AG08396 (cell line): ENCODE measurements at places on chromosomes 1 and 21.
A peak's percentile ranks its signal among the peaks of the same experiment; 100 is the strongest.

- no peak for DNase-seq
Measured at GRCh38 chr1:246383791-246384190, 123.3 kb downstream of the SMYD3 start.

DNA sequence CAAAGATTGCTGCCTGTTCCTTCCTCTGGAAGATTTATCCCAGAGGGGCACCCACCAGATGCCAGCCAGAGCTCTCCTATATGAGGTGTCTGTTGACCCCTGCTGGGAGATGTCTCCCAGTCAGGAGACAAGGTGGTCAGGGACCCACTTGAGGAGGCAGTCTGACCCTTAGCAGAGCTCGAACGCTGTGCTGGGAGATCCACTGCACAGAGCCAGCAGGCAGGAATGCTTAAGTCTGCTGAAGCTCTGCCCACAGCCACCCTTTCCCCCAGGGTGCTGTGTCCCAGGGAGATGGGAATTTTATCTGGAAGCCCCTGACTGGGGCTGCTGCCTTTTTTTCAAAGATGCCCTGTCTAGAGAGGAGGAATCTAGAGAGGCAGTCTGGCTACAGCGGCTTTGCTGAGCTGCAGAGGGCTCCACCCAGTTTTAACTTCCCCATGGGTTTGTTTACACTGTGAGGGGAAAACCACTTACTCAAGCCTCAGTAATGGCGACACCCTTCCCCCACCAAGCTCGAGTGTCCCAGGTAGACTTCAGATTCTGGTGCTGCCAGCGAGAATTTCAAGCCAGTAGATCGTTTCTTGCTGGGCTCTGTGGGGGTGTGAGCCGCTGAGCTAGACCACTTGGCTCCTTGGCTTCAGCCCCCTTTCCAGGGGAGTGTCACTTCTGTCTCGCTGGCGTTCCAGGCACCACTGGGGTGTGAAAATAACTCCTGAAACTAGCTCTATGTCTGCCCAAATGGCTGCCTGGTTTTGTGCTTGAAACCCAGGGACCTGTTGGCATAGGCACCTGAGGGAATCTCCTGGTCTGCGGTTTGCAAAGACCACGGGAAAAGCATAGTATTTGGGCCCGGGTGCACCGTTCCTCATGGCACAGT lies 51.1 kb upstream of the PDC start:
- no peak for DNase-seq

DNA sequence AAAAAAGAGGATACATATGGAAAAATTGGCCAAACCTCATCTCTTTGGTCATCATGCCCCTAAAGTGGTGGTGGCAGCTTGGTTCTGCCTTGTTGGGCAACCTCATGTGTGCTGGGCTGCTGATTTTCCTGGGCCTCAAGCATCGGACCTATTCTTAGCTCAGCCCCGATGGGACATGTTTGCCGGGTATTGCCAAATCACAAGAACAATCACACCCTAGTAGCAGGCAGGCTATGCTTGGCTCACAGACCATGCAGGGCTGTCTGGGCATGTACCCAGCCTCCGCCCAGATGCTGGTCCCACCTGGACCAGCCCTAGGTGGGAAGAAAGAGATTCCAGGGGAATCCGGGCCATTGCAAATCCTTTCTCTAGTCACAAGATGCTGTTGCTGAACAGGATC lies 189.4 kb upstream of the FGGY start:
- no peak for DNase-seq

DNA sequence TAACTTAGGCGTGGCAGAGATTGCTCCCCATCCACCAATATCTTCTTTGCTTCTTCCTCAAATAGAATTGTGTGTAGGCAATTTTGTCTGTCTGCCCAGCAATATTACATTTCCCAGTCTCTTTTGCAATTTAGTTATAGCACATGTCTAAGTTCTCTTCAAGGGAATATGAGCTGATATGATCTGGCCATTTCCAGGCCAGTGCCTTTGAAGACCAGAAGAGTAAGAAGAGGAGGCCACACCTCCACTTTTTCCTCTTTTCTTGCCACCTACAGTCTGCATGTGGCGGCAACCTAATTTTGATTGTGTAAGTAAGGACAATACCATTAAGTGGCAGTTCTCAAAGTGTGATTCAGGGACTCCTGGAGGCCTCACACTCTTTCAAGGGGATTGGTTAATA lies 6.3 kb upstream of the RSBN1 start:
- no peak for DNase-seq

DNA sequence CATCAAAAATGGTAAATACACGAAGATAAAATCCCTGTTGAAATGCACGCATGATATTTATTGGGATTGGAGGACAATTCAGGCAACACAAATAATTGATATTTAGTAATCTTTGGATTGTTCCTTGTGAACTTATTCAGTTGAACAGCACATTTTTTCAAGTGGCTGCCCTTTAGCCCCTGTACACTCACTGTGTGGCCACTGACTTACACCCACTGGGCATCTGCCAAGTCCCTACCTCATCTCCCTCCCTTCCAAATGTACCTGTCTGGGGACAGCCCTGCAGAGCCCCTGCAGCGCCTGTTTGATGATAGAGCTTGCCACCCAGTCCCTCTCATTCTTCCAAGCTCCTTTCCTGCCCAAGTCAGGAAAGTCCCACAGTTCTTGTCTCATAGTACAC lies 154.3 kb downstream of the GLUL start:
- no peak for DNase-seq

DNA sequence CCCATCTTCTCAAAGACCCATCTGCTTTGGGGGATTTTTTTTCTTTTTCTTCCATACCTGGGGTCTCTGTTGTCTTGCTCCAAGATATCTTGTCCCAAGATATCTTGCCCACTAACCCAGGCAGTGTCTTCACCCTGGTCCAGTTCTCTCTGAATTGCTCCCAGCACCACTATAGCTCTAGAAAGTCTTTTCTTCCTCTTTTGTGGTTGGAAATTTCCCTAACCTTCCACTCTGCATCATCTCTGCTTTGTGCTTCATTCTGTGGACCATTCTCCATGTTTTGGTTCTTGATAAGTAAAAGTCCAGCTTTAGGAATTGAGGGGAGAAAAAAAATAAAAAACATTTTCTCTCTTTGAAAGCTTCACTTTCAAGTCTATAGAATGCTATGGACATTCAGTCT lies 20.9 kb downstream of the STYXL2 start:
- no peak for DNase-seq

DNA sequence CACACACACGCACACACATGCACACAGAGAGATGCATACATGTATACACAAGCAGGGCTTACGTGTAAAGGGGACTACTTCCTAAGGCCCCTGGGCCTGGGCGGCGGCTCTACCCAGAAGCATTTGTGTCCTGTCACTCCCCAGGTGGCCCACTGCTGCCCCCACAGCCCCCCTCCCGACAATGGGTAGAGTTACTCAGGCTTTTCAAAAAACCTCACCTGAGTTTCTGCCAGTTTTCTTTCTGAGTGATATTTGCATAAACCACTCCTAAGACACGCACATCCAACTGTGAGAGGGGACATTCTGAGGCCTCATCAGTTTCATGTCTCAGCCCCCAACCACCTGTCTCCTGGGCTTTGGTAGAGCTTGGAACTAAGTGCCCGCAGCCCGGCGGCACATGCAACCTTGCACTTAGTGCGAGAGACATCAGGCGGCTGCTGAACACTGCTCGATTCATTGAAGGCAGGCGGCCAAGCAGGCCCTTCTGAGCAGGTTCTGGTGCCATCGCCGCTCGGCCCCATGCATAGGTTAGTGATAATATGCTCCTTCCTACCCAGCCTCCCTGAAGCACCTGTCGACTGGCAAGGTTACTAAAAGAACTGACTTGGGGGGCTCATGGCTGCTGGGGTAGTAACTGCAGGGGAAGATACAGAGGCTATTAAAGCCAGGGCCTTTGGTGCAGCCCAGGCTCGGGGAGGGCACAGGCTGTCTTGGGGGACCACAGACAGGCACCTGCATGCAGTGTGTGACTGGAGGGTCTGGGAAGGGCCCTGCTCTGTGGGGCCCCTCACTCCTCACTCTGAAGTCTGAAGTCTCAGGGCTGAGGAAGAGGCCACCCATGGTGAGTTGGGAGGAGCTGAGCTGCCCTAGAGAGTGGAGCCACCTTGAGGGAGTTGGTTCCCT lies 364.2 kb upstream of the VAMP3 start:
- no peak for DNase-seq

- no peak for DNase-seq
Measured at GRCh38 chr1:64472040-64472376, 2.1 kb downstream of the CACHD1 start.

GRCh38 chr1:9126511-9126910 lies 2.4 kb downstream of the GPR157 start:
- DNase-seq = no peak

- DNase-seq = no peak
Measured at GRCh38 chr1:69707103-69707502, 139.4 kb downstream of the LRRC7 start.

GRCh38 chr1:187627516-187627915 lies 798.8 kb downstream of the PLA2G4A start:
- no peak for DNase-seq

DNA sequence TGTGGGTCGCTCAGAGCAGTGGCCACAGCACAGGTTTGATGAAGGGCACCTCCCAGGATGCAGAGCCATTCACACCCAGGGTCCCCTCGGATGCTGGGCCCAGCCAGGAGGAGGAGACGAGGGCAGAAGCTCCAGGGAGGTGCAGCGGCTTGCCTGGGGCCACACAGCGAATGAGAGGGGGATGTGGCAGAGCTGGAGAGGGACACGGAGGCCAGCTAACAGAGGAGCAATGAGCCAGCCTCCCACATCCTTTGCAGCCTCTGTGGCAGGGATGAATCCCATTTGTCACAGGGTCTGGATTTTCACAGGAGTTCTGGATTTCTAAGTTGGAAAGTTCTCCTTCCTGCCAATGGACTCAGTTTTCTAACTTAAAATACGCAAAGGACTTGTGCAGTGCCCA lies 35.9 kb downstream of the CHD5 start:
- no peak for DNase-seq

GRCh38 chr21:32472890-32473765 lies 60.6 kb downstream of the EVA1C start:
- no peak for DNase-seq

- no peak for DNase-seq
Measured at GRCh38 chr1:160467576-160467975, 55.5 kb downstream of the SLAMF6 start.

DNA sequence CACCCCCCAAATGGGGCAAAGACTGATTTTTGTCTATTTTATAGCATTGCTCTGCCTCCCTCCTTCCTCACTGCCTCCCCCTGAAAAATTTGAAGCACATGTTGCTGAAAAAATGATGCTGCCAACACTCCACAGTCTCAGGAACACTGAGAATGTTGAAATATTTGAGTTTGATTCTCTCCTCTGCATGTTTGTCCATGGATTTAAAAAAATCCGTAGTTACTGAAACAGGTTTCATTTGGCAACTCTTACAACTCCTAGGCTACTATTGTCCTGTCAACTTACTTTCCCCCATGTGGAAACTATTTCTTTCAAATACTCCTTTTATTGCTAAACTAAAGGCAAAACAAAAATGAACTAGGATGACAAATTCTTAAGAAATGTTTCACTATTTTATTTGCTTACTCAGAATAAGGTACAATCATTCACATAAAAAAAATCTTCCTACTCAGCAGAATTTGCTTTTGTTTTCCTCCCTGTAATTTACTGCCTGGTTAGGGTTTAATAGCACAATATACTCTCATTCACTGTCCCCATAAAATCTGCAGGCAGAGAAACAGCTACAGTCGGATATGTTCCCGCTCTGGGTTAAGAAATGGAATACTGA lies 50.2 kb downstream of the C21orf91 start:
- no peak for DNase-seq

DNA sequence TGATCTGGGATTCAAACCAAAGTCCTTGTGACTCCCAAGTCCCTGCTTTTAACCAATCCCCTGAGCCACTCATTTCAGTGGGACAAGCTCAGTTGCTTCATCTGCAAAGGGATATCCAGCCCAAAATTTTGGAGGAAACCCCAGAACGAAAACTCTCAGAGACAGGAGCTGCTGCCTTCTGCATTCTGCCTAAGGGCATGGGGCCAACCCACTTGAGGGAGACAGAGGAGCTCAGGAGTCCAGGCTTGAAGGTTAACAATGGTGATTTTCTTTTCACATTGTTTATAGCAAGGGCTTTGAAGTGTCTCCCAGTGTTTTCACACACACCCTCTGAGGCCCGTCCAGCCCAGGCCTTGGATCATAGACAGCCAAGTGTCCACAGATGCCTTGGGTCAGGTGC lies 148.1 kb upstream of the CTTNBP2NL start:
- no peak for DNase-seq

GRCh38 chr1:244642526-244642925 lies 10.4 kb upstream of the DESI2 start:
- DNase-seq = no peak

DNA sequence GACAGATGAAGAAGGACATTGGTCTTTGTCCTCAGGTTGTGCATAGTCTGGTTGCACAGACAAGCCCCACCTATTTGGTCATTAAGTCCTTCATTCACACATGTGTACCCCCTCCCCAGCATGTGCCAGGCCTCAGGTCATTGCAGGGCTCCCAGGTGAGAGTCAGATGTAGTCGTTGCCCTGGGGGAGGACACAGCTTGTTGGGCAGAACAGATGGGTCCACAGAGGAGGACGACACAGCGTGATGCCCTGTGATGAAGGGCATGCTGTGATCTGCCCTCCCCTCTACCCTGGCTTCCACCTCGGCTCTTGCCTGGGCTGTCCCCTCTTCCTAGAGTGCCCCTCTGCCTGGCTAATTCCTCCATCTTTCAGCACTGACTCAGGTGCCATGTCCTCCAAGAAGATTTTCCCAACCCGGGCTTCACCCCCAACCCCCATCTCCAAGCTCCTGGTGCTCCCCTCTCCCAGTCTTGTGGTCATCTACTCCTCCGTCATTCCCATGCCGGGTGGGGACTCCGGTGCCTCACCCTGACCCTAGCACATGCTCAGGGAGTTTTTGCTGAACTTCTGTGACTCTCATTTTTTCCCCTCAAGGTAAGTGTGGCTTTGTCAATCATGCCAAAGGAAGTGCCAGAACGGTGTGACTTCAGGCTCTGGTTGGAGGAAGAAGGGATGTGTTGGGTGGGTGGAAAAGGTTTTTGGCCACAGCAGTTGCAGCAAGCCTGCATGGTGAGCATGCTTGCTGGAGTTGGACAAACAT lies 220.5 kb downstream of the FOXD2 start:
- no peak for DNase-seq

GRCh38 chr1:201640624-201641023 lies 101.7 kb downstream of the NAV1 start:
- peak; percentile 76 for DNase-seq

- DNase-seq = no peak
Measured at GRCh38 chr1:212620293-212620692, 11.7 kb downstream of the ATF3 start.

DNA sequence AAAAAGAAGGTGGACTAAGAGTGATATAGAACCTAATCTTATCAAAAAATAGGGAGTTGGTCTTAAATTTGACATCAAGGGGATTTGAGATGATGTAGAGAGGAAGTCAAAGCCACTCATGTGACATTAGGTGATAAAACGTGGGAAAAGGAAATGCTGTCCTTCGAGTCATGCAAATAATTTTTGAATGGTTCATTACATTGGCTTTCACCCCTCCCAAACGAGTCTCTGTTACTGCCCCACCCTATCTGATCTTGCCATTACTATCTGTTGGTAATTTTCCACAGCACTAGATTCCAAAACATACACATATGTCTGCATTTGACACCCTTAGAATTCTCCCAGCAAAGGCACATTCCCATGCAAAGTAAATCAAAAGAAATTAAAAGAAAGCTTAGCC lies 531.1 kb upstream of the ADAMTS5 start:
- DNase-seq = no peak
